Stimulated activated CD8-positive, alpha-beta memory T cell treated with anti-CD3 and anti-CD28 coated beads, Interleukin-7, amount 100 ng/mL, for 1 hour (primary cell): ENCODE measurements at places on chromosomes 3 and 15.

GRCh38 chr15:55515491-55515890 is 7.5 kb upstream of the DNAAF4 start:
- DNase-seq, result no peak

DNA sequence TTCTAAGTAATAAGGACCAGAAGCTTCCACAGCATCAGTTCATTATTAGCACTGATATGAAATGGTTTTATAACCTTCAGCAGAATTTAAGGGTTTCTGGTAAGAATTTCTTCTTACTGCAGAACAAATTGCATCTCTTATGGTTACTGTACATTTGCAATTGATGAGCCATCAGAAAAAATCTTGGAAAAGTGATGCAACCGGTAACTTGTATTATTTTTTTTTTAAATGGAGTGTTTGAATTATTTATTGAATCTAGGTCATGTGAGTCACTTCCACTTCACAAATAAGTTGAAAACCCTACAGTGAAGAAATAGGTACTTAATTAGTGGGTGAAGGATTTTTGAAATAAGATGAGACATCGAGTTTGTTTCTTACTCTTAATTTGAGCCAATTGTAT is 786.0 kb downstream of the TUSC7 start:
- no peak for DNase-seq

DNA sequence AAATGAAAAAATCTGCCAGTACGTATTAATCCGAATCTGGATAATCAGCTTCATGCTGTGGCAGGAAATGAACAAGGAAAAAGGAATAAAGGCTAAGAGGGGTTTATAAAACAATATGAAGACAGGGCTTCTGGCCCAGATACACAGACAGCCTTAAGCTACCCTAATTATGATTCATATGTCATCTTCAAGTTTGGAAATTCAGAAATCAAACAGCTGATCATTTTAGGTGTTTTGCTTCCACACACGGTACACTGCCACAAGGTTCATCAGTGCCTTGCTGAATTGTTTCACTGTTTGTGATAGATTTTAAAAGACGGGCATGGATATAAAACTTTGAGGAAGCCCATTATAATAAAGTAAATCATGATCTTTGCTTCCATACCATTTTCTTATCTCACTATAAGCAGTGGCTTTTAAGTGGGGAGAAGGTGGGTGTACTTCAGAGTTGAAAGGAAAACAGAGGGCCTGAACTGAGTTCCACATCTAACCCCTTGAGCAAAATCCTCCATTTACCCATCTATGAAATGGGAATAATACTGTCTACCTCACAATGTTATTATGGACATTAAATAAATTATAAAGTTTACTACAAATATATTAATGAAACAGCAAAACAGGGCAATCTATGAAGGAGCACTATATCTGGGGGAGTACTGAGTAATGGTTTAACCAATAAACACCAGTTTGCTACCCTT is 15.7 kb downstream of the GTPBP8 start:
- no peak for DNase-seq

GRCh38 chr3:149486726-149487125 is 12.2 kb downstream of the TM4SF4 start:
- no peak for DNase-seq

DNA sequence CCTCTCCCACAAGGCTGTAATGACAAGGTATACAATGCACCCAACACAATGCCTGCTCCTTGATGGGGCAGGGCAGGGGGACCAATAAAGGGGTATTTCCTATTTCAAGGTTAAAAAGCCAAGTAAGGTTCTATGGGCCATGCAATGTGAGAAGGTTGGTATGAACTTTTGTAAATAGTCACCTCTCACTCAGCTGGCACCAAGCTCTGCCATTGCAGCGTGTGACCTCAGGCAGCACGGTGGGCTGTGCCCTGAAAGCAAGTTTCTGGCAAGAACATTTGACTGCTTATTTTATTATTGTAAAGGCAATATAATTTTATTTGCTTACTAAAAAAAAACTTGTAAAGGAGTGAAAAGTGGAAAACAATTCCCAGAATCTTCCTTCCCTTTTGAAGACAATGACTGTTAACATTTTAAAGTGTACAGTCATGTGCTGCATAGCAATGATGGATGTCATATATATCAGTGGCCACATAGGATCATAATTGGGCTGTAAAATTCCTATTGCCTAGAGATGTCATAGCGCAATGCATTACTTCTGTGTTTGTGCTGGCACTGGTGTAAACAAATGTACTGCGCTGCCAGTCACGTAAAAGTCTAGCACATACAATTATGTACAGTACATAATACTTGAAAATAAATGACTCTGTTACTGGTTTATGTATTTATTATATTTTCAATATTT is 167.3 kb upstream of the RORA start:
- no peak for DNase-seq

DNA sequence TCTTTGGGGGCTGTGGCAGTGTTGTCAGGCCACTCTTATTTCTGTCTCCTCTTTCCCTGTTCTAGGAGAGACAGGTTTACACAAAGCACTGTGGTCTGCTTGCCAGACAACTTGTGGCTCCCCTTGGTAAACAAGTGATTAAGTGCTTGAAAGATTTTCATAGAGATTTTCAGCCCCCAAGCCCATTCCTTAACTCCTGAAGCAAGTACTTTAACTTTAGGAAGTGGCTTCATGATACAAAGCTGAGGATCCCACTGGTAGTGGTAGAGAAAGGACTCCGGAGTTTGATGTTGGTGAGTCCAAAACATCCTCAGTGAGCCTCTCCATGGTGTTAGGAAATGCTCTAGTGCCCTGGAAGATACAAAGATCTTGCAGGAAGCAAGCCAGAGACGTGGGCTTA is 12.0 kb downstream of the ZBTB38 start:
- no peak for DNase-seq

DNA sequence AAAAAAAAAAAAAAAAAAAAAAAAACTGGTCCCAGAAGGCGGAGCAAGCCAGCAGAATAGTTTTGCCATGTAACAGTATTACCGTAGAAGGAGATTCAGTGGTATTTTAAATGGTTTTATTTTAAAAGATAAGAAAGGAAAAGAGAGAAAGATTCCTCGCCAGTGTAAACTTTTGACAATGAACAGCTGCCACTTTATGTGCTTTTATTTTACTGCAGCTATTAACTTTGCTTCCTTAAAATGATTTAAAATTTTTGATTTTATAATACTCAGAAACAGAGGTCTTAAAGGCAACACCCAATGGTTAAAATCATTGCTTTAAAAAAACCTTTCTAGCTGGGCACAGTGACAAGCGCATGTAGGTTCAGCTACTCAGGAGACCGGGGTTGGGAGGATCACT is 46.8 kb downstream of the TMCO5A start:
- DNase-seq, result no peak

GRCh38 chr3:43957553-43957952 is 266.8 kb downstream of the ABHD5 start:
- DNase-seq, result no peak

DNA sequence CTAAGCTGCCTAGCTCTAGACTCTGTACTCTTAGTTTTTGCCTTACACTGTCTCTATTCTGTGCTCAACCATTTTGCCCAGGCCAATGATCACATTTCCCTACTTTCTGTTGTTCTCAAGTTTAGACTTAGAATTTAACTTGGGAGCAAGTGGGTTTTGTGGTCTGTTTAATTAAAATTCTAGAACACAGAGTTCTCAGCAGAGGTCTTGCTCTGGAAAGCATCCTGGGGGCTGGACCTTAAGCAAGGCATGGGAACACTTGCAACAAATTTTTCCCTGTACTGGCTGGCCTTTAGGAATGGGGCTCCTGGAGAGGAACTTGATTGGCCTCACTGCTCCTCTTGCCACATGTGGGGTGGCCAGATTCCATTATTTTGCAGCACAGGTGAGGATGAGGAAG is 236.3 kb upstream of the LRTM1 start:
- no peak for DNase-seq

DNA sequence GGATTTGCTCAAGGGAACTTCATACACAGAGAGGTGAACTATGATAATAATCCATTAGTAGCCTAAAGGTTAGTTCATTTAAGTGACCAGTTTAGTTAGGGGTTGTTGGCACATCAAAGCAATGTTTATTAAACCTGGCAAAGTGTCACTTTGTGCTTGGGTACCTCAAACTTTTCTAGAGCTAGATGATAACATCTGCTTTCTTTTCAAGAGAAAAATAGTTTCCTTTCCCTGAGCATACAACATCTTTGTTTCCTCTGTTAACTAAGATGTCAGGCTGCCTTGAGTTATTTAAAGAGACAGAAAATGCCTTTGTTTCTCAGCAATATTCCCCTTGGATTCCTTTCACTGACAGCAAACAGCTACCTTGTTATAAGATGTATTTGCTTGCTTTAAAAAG is 26.7 kb upstream of the SMAD3 start:
- no peak for DNase-seq

DNA sequence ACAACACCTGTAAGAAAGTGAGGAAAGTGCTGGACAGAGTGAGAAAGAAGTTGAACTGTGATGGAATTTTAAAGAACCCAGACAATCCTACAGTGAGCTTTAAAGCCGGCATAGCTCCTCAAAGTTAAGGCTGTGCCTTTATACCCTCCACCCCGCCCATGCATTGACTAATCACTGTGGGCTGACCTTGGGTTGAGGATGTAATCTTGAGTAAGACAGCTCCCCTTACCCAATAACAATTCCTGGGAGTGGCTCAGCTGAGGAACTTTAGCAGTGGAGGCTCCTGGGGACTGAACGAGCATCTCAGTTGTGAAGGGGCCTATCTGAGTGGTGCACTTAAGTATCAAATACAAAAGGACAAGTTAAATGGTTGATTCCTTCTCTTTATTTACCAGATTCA is 35.7 kb upstream of the ZNF770 start:
- no peak for DNase-seq

DNA sequence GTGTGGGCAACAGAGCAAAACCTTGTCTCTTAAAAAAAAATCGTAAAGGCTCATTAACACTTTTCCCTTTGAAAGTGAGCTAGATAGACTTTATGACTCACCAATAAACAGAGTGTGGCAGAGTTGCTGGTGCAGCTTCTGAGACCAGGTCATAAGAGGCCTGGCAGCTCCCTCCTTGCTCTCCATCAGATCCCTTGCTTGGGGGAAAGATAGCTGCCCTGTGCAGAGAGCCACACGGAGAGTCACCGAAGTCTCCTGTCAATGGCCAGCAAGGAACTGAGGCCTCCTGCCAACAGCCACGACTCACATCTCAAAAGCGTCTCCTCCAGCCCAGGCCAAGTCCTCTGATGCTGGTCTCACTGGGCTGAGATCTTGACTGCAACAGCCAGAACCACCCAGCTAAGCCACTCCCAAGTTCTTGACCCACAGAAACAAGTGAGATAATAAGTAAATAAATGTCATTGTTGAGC is 8.7 kb upstream of the GP9 start:
- DNase-seq, result no peak
